ENCODE measurements at places on chromosomes 7 and 10.

DNA sequence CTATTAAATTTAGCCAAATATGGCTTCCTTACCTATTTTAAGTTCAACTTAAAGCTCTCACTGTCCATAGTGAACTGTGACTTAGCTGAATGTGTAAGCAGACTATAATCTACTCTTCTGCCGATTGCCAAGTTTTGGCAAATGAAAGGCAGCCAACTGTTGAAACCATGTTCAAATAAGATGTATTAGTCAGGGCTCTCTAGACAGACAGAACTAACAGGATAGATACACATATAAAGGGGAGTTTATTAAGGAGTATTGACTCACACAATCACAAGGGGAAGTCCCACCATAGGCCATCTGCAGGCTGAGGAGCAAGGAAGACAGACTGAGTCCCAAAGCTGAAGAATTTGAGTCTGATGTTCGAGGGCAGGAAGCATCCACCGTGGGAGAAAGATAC is 837.7 kb upstream of the AUTS2 start:
- DNase-seq: no peak

DNA sequence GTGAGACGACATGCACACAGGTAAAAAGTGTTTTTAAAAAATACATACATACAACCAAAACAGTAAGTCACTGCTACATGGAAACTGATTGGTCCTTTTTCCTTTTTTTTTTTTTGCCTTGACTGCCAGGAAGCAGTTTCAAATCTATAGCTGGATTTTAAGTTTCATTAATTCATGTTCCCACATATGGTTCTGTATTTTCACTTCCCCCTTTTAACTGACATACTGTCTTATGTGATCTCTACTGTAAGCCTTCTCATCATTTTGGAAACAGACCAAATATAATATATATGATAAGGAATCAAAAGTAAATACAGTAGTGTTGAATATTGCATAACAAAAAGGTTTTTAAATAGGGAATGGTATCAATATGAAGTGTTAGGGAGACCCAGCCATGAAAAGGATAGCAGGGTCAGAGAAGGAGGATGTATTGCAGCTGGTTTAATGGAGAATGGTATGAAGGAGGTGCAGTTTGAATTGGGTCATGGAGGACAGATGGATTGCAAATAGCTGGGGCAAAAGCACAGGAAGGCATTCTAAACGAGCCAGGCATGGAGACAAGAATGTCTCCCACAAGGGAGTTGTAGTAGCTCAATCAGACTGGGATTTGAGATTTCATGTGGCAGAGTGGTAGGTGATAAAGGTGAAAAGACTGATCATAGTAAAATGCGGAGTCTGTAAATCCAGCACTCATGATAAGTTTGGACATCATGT is 5.4 kb downstream of the CAV1 start:
- DNase-seq: no peak

GRCh38 chr7:142927085-142927745 is 6.3 kb downstream of the TRPV5 start:
- no peak for DNase-seq

- peak; percentile 27 for DNase-seq
Observed at GRCh38 chr7:104267701-104268368, 60.0 kb upstream of the ORC5 start.

GRCh38 chr10:2920168-2920567 is 147.2 kb upstream of the PFKP start:
- no peak for DNase-seq

- no peak for DNase-seq
Observed at GRCh38 chr7:43470110-43470509, 112.8 kb upstream of the STK17A start.

DNA sequence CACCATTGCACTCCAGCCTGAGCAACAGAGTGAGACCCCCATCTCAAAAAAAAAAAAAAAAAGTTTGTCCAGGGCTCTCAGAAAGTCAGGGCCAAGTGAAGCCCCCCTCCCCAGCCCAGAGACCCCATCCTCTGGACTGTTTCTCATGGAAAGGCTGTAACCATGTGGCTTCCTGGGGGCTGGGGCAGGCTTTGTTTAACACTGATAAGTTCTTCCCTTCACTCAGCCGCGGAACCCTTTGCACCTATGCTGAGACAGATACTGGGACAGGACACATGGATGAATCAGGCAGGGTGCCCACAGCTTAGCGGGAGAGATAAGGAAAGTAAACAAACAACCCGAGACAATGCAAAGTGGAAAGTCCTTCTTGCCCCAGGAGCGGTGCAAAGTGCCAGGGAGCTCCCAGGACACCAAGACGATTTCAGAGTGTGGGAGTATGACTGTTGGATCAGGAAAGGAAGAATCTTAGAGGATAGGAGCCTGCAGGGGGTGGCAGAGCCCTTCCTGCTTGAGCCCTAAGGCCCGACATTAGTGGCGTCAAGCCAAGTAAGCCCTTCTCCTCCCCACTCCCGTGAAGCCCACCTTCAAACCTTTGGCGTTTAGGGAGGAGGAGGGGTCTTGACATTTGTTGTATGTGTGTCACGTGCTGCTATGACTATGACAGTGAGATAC is 11.6 kb downstream of the MLXIPL start:
- DNase-seq: no peak

- DNase-seq: no peak
Observed at GRCh38 chr7:37510043-37510634, 61.5 kb upstream of the ELMO1 start.

DNA sequence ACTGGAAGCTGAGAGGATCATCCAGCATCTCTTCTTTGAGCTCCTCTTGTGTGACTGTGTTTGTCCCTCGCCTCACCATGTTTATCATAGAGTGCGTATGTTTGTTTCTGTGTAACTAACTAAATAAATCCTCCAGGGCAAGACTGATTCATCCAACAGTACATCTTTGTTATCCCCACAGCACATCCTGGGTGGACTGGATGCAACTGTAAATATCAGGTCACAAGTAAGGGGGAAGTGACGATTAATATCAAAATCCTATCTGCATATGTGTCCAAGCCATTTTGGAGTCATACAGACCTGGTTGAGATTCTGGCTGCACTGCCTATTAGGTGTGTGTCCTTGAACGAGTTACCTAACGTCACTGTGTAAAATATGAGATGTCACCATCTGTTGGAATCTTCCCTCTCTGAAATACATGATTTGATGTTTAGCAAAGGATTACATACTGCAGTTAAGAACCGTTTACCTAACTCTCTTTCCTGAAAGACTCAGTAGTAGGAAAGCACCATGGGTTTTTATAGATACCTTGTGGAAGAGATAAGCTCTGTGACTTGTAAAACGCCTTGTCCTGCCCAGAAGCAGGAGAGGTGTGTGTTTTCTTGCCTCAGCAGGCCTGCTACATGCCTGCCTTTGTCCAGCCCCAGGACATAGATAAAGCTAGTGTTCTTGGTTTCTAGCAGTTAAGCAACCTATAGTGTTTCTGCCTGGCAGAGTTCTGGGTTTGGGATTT is 25.8 kb downstream of the WBP1L start:
- DNase-seq: no peak

GRCh38 chr10:63585041-63585440 is 63.8 kb downstream of the REEP3 start:
- DNase-seq: no peak

GRCh38 chr7:84654273-84654672 is 459.7 kb upstream of the SEMA3A start:
- no peak for DNase-seq

DNA sequence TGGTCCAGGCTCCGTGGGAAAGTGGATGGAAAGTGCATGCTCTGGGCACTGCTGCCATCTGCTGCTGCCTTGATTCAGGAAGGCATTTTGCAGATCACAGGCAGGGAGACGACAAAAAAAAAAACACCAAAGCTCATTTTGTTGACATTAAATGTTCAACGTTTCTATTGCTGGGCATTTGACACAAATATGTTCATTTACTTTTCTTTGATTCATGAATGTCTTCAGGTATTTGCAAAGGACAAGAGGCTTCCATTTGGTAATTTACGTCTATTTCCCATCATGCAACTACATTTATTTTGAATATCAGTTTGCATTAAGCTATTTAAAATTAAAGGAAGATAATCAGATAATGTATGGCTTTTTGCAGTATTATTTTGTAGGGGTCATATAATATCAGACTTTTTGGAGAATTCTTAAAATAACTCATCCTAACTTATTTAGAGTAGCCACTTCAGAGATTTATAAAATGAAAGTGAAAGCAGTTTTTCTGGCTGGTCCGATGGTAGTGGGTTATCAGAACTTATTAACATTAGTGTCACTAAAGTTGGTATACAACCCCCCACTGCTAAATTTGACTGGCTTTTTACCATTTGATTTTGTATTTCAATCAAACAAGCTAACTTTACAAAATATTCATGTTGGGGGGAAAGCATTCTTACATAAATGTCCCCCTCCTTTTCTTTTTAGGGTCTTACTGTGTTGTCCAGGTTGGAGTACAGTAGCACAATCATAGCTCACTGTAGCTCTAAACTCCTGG is 65.3 kb downstream of the PDIA4 start:
- no peak for DNase-seq

DNA sequence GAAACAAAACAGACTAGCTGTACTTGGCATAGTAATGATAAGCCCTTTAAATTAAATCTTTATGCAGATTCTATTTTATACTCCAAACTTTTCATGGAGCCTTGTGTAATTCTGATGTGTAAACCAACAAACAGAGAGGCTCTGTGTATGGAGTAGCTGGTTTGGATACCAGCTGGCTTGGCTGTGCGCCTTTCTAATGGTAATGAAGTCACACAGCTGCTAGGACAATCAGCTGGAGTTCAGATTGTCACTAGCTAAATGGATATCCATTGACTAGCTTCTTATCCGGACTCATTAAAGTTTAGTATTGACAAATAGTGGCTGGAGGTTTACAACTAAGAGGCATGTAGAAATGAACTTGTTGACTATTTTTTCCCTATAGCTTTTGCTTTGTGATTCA is 398.4 kb downstream of the DGKB start:
- DNase-seq: no peak

- DNase-seq: no peak
Observed at GRCh38 chr10:129949891-129950291, 14.2 kb downstream of the EBF3 start.

DNA sequence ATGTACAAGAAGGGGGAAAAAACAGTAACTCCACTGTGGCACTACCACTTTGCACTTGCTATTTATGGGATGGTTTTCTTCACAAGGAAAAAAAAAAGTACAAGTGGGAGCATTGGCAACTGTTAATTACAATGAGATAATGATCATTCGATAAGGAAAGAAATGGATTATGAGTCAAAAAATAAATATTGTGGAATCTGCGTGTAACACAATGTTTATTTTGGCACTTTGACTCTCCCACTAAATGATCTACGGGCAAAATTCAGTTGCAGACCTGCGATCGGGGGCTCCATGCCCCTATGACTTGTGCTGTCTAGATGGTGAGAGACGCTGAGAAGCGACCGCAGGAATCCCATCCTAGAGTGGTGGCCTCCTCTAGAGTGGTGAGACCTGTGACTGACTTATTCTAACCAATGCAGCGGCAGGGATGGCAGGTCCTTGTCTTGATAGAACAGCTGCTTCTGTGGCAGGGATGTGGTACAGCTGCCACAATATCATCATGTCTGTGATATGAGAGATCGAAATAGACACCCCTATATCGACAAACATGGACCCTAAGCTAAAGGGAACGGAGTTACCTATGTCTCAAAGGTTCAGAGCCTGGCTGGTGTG is 345.0 kb upstream of the KLF6 start:
- DNase-seq: no peak

GRCh38 chr7:8724080-8724718 is 290.8 kb downstream of the NXPH1 start:
- DNase-seq: peak; percentile 30

GRCh38 chr10:61747307-61747706 is 84.6 kb downstream of the CABCOCO1 start:
- no peak for DNase-seq

- DNase-seq: no peak
Observed at GRCh38 chr7:105024734-105025133, 10.7 kb downstream of the KMT2E start.

DNA sequence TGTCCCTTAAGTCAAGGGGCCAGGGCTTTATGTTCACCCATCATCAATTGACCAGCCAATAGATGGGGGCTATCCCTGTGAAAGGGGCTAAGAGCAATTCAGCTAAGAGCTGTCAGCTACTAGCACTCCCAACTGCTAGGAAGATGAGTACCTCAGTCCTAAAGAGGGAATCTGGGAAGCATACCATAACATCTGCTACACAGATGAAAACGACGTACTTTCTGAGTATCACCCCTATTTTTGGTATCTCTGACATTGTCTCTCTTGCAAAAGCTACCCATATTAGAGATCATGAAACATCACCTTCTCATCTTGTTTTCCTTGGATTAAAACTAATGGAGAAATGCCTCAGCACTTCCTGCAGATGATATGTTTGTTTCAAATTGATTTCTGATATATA is 7.5 kb upstream of the SMNDC1 start:
- no peak for DNase-seq

DNA sequence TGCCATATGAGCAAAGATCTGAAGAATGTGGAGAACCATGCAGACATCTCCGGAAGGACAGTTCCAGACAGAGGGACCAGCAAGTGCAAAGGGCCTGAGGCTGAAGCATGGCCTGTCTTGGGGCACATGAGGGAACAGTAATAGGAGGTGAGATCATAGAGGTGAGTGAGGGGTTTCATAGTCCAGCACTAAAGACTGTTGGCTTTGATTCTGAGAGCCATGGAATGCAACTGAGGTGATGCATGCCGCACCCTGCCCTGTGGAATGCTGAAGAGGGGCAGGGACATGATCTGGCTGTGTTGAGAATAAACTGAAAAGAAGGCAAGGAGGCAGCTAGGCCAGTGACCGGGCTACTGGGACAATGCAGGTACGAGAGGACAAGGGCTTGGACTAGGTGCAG is 253.1 kb upstream of the KLF14 start:
- DNase-seq: no peak

GRCh38 chr10:117677890-117678500 is 135.4 kb downstream of the EMX2 start:
- DNase-seq: no peak

- no peak for DNase-seq
Observed at GRCh38 chr7:42770114-42770513, 141.8 kb downstream of the C7orf25 start.

DNA sequence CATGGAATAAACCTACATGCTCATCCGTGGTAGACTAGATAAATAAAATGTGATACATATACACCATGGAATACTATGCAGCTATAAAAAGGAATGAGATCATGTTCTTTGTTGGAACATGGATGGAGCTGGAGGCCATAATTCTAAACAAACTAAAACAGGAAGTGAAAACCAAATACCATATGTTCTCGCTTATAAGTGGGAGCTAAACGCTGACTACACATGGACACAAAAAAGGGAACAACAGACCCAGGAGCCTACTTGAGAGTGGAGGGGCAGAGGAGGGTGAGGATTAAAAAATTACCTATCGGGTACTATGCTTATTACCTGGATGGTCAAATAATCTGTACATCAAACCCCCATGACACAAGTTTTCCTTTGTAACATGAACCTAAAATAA is 68.7 kb upstream of the SEC61G start:
- DNase-seq: no peak

DNA sequence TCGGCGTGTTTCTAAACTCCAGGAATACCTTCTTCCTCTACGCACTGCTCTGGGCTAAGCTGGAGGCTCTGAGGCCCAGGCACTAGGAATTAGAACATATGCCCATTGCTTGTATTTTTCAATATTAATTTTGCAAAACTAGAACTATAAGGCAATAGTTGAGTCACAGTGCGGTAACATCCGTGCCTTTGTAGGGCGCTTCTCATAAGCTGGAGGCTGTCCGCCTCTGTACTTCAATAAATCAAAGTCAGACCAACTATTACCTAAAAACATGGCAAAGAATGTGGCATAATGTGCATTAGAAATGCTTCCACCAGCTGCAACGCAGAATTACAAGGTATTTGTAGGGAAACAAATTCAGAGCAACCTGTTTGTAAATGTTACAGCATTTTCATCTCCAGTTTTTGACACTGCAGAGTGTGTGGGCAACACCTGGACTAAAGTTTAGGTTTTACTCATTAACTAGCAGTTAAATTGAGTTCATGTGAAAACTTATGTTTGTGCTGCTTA is 440 bp upstream of the MINDY3 start:
- DNase-seq: no peak

All from D721Med (cell line).